ENCODE measurements at places on chromosomes 2 and 18.

GRCh38 chr2:16208921-16209320 lies 268.6 kb downstream of the MYCN start:
- no peak for DNase-seq

DNA sequence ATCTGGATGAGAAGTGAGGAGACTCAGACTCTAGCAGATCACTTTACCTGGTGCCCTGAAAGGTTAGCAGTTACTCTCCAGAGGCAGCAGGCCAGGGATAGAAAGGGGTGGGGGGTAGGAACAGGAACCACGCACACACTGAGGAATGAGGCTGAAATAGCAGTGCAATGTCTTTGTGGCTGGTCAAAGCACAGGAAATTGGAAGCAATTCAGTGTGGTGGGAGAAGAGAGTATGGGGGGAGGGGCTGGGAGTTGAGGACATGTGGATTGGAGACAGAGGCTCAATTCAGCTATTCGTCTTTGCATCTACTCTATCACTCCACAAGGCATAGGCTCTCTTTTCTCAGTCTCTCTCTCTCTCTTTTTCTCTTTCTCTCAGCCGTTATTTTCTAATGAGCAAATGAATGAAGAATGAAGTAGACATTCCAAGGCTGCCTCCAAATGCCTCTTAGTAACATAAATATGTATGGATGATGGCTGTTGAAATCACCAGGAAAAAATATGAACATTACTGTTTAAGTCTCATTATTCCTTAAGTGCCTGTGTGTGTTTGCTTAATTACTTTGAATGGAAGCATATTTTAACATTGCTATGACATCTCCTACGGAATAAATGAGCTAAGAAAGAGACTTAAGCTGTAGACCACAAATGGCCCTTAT lies 979.4 kb downstream of the TSN start:
- DNase-seq: no peak

DNA sequence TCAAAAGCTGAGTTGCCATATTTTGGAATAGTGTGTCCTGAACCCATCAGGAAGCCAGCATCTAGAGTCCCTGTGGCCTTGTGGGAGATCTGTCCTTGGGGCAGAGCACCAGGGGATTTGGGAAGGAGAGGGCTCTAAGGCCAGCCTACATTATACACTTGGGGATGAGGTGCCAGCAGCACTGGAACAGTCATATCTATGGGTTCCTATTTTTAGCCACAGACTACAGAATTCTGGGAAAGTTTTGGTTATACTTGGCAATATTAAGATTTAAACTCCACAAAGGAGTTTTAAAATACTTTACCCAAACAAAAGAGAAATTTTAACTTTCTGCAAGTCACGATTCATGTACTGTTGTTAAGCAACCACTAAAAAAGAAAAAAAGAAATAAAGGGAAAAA lies 405.7 kb upstream of the MMADHC start:
- no peak for DNase-seq

DNA sequence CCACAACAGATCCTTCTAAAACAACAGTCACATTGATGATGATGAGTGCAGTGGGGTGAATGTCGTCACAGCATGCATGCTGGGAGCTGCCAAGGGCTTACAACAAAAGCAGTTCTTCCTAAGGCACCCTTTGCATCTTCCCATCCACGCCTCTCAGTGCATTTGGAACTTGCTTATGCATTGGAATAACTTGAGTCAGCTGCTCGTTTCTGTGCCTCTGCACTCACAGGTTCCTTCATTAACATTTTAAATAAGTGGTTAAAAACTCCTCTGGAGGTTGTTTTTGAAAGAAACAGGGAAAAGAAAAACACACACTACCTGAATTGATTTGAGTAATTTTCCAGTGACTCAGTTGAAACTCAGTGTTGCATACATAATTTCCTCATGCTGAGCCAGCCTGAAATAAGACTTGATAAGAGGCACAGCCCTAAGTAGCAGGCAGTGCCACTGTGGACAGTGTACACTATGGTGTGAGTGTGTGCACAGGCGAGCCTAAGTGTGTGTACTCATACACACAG lies 46.8 kb upstream of the TRIM43B start:
- DNase-seq: no peak

DNA sequence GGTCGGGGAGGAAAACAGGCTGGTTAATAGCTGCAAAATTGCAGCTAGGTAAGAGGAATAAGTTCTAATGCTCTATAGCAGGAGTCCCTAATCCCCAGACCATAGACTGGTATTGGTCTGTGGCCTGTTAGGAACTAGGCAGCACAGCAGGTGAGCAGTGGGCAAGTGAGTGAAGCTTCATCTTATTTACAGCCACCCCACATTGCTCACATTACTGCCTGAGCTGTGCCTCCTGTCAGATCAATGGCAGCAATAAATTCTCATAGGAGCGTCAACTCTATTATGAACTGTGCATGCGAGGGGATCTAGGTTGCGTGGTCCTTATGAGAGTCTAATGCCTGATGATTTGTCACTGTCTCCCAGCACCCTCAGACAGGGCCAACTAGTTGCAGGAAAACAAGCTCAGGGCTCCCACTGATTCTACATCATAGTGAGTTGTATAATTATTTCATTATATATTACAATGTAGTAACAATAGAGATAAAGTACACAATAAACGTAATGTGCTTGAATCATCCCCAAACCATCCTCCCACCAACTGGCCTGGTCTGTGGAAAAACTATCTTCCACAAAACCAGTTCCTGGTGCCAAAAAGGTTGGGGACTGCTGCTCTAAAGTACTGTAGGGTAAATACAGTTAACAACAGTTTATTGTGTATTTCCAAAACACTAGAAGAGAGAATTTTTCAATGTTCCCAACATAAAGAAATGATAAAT lies 91.7 kb upstream of the TFCP2L1 start:
- no peak for DNase-seq
